ENCODE measurements at places on chromosomes 12 and 14.

- DNase-seq: no peak
Observed at GRCh38 chr12:128055567-128055966, 211.4 kb upstream of the TMEM132C start.

DNA sequence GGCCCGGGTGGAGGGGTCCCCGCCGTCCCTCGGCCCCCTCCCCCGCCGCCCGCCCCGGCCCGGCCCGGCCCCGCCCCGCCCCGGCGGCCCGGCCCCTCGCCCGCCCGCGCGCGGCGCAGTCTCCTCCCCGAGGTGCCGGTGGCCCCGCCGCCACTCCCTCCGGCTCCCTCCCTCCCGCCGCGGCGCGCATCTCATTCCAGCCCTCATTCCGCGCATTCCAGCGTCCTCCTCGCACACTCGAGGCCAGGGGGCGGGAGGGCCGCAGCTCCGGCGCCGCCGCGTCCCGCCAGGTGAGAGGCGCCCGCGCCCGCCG lies at the start of gene TEAD4:
TEAD4 (plus strand) TSS at position 206 of the 313 bp plus-strand sequence.
- no peak for DNase-seq

DNA sequence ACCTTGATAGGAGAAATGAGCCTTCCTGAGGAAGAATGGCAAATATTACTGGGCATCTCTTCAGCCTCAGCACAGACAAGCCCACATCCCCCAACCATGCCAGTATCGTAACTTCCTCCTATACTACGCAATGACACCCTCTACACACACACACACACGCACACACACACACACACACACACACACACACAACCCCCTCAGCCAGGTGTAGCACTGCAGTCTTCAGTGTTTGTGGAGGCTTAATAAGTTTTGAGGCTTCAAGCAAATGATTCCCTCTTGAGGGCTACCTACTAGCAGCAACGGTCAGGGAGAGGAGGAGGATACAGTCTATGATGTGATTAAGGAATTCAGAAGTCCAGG lies 1.6 kb downstream of the DGKA start:
- no peak for DNase-seq

DNA sequence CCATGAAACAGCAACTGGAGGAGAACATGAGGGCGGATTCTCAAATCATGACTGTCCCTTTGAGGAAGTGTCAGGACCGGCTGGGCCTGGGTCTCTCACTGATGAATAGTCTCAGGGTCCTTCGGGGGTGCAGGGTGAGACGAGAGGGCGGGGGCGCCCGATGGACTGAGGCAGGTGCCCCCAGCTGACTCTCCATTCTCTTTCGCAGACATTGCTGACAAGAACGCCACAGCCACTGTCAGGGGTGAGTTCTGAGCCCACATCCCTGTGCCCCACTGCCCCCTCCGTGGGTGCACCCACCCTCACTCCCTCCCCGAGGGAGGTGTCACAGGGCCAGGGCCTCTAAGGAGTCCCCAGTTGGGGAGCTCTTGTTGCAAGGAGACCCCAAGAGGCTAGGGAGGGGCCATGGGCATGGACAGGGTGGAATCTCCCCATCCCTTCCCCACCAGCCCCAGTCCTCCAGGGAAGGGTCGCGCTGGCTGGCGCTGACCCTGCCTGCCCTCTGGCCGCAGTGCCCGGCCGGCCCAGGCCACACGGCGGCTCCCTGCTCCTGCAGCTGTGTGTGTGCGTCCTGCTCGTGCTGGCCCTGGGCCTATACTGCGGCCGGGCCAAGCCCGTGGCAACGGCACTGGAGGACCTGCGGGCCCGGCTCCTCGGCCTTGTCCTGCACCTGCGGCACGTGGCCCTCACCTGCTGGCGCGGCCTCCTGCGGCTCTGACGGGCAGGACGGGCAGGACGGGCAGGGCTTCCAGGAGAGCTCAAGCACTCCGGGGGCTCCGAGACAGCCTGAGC lies 8.7 kb downstream of the C14orf180 start:
- no peak for DNase-seq

DNA sequence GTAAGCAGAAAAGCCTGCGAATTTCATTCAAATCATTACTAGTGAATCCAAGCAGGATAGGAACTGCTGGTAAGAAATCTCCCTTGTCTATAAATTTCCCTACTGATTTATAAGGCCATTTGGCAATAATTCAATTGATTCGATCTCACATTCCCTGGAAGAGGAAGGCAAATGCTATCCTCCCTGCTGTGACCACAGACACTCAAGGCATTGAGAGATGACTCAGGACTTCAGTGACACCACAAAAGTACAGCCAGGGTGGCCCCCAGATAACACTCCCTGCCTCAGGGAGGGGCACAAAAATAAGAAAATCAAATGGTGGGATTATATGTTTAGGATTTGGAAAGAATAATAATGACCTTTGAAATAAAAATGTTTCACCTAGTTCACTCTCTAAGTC lies 162.7 kb downstream of the GRIP1 start:
- no peak for DNase-seq

Data from stimulated activated CD4-positive, alpha-beta T cell treated with anti-CD3 and anti-CD28 coated beads, Interleukin-4, amount 100 ng/mL, for 48 hours (primary cell).